Bronchus fibroblast of lung (primary cell): ENCODE measurements at places on chromosomes 2 and 18. TPM values are rescaled to one million over a fixed set of nuclear protein-coding genes. Genes with fewer than 3 reads are reported as not detected.

The TMEM247 gene
- total RNA-seq = not detected in 2 replicates

The CAPN14 gene
- total RNA-seq = under 0.01 TPM in 2 replicates

The RNF125 gene
- 0.30 and 0.34 TPM in 2 replicates for total RNA-seq

The LOXHD1 gene
- total RNA-seq = not detected in 2 replicates

The CDK5R2 gene
- total RNA-seq = not detected in 2 replicates

The GDF7 gene
- total RNA-seq = not detected in 2 replicates

The LRP2 gene
- total RNA-seq = not detected in 2 replicates

The STARD6 gene
- total RNA-seq = 0.15 and 0.34 TPM in 2 replicates

The SLC9A4 gene
- total RNA-seq = not detected in 2 replicates

The CIAO1 gene
- 106 and 116 TPM in 2 replicates for total RNA-seq

The SPP2 gene
- total RNA-seq = not detected in 2 replicates

The ALPG gene
- total RNA-seq = not detected in 2 replicates

The ARHGEF33 gene
- total RNA-seq = 1.5 TPM in 1 of 2 replicates, not detected in the other

The SLC5A7 gene
- total RNA-seq = not detected in 2 replicates

The FHOD3 gene
- total RNA-seq = 1.9 and 2.9 TPM in 2 replicates

The EFR3B gene
- 0.15 and 0.50 TPM in 2 replicates for total RNA-seq

The PCARE gene
- not detected in 2 replicates for total RNA-seq

The UPP2 gene
- total RNA-seq = not detected in 2 replicates

The SLC8A1 gene
- total RNA-seq = 11.9 and 15.0 TPM in 2 replicates

The SERPINB12 gene
- not detected in 2 replicates for total RNA-seq

The MYO3B gene
- total RNA-seq = under 0.01 TPM in 1 of 2 replicates, not detected in the other

The GREB1L gene
- total RNA-seq = under 0.01 and 0.30 TPM in 2 replicates

The CERS6 gene
- 10.1 and 11.4 TPM in 2 replicates for total RNA-seq

The UGT1A3 gene
- total RNA-seq = not detected in 2 replicates

The MSH6 gene
- total RNA-seq = 34.9 and 51.6 TPM in 2 replicates

The BCL11A gene
- total RNA-seq = 0.15 and 0.17 TPM in 2 replicates

The CDH19 gene
- total RNA-seq = not detected in 2 replicates

The IL1RN gene
- total RNA-seq = not detected in 2 replicates

The FNDC4 gene
- 9.8 and 15.1 TPM in 2 replicates for total RNA-seq

The ATF2 gene
- 14.5 and 16.9 TPM in 2 replicates for total RNA-seq

The CFC1 gene
- not detected in 2 replicates for total RNA-seq

The GALNT3 gene
- total RNA-seq = 0.84 and 2.5 TPM in 2 replicates

The ELOA2 gene
- total RNA-seq = not detected in 2 replicates

The KCNIP3 gene
- 2.0 and 2.5 TPM in 2 replicates for total RNA-seq

The SPATA3 gene
- not detected in 2 replicates for total RNA-seq

The SERPINB4 gene
- not detected in 2 replicates for total RNA-seq

The MYCN gene
- not detected in 2 replicates for total RNA-seq

The NCOA1 gene
- 4.0 and 4.5 TPM in 2 replicates for total RNA-seq

The MYO1B gene
- 41.3 and 47.6 TPM in 2 replicates for total RNA-seq

The ALK gene
- not detected in 2 replicates for total RNA-seq

The NTSR2 gene
- not detected in 2 replicates for total RNA-seq

The VIL1 gene
- not detected in 2 replicates for total RNA-seq
